Activated effector memory CD4-positive, alpha-beta T cell treated with Interleukin-2 at 50 U/mL for 16 hours (primary cell): ENCODE measurements at places on chromosomes 2 and 18.

DNA sequence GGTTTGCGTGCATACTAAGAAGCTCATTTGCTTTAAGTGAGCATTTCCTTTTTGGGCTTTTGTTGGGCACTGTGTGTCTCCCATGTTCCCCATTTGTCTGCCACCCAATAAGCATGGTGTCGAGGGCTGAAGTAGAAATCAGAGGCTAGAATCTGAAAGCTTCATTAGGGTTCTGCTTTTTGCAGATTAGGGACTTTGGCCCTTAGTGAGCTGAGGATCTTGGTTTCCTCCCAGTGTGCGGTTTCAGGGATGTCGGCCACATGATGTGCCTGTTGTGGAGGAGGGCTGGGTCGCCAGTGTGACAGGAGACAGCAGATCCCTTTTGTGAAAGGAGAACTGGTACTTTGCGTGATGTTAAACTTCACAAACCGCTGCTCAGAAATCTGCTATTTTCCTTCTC is 41.1 kb downstream of the PLEKHB2 start:
- no peak for DNase-seq

DNA sequence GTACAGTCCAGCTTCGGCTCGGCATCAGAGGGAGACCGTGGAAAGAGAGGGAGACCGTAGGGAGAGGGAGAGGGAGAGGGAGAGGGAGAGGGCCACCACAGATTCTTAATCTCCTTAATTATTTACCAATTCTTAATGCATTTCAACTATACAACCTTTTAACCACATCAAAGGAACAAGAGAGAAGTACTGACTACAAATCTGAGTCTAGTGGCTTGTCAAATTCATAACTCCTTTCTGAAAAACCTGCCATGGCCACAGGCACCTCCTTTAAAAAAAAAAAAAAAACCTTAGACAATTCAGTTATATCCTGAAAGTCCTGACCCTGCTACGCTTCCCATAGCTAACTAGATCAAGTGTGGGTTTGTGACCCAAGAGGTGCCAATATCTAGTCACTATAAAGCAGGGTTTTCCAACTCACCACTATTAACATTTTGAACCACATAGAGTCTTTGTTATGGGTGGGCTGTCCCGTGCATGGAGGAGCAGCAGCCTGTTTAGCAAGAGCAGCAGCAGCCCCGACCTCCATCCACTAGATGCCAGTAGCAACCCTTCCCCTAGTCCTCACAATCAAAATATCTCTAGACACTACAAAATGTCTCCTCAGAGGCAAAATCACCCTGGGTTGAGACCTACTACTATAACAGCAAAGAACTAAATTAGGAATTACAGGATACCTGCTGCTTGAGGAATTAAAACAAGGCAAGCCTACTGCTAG is 6.8 kb downstream of the ESCO1 start:
- DNase-seq = no peak

GRCh38 chr18:59631583-59632181 is 65.5 kb downstream of the CCBE1 start:
- DNase-seq = no peak

GRCh38 chr2:113039158-113039557 is 13.5 kb downstream of the IL36B start:
- DNase-seq = no peak

DNA sequence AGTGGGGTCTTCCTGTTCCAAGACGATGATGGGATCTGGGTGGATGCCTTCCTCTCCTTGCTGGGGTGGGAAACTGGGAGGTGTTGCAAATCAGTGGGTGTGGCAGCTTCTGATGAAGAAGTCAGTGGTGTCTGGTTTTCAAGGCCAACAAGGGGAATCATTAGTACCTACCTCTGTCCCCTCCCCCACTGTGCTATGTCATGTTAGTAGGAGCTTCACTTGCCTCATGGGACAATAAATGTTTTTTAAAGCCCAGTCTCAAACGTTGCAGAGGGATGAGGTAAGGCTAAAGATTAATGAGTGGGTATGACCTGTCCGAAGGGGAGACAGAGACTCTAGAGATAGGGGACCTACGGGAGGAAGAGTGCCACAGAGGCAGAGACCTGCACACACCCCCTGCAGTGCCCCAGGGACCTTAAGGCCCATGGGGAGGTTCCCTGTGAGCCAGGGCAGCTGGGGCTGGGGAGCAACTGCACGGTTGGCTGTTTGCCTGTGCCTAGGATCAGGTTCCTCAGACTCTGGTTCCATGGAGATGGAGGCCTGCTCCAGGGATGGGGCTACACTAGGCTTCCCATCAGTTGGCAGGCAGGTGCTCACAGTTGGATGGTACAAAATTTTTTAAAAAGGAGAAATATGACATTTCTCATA is 37.8 kb upstream of the SLC1A4 start:
- no peak for DNase-seq

DNA sequence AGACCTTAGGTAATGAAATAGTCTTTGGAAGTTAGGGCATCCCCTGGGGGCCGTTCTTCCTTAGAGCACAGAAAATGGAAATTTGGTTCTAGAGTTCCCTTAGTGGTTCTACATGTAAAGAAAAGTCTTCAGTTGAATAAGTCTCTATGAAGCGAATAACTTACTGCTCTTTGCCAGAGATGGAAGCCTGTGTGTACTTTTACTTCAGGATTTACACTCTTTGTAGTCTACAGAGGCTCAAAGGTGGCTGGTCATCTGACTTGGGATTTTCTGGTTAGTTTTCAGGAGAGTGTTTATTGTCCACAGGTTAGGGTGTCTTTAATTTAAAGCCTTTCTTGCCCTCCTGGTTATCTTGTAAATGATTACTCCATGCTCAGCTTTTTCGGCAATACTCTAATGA is 210.6 kb downstream of the ZNF521 start:
- no peak for DNase-seq

DNA sequence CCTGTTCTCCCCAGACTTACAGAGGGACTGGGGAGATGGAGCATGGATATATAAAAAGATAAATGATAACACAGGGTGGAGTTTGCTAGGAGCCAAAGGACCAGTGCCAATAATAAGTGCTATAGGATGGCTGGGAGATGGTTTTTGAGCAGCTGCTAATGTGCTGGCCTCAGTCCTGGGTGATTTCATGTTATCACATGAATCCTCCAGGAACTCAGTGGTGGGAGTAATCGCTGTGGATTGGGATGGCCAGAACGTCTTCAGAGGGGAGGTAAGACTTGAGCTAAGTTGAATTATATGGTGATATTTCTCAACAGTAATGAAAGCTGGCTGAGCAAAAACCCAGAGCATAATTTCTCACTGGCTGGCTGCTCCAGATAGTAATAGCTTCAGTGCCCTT is 441.4 kb downstream of the SLC4A3 start:
- no peak for DNase-seq

DNA sequence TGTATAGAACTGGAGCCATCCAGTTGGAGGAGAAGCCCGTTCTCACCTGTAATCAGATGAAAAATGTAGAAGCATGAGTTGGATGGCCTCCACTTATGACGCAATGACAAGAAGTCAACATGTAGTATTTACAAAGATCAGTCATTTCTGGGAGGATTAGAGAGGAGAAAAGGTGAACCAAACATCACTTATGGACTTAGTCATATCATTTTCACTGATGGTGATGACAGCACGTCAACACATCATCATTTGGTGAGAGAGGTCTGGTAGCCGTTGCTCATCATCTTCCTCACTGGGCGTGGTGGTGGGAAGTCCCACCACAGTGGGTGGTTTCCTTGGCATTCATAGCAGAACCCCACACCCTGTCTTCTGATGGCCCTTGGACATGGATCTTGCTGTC is 264.2 kb upstream of the EPAS1 start:
- DNase-seq = no peak

DNA sequence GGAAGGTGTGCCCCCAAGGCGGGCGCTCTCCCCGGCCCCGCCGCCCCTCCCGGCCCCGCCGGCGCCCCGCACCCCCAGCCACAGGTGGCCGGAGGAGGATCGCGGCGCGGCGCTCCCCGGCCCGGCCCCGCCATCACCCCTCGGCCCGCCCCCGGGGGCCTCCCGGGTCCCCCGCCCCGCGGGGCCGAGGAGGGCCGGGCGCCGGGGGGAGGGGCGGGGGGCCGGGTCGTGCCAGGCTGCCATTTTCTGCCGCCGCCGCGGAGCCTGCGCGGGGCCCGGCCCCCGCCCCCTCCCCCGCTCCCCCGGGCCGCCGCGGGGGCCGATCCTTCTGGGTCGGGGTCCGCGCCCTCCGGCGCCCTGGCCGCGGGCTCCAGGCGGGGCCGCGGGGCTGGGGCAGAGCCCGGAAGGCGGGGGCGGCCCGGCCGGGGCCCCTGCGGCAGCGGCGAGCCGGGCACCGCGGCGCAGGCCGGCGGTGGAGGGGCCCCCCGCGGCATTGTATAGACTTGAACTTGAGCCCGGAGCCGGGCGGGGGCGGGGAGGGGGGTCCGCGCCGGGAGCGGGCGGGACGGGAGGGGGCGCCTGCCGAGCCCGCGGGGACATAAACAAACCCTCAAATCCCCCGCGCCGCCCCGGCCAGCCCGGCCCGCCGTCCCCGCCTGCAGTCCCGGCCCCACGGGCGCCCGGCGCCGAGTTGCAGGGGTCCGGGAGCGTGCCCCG is 556 bp downstream of the DNMT3A start:
- DNase-seq = no peak

GRCh38 chr18:53894675-53895442 is 329.6 kb downstream of the MBD2 start:
- DNase-seq = no peak

DNA sequence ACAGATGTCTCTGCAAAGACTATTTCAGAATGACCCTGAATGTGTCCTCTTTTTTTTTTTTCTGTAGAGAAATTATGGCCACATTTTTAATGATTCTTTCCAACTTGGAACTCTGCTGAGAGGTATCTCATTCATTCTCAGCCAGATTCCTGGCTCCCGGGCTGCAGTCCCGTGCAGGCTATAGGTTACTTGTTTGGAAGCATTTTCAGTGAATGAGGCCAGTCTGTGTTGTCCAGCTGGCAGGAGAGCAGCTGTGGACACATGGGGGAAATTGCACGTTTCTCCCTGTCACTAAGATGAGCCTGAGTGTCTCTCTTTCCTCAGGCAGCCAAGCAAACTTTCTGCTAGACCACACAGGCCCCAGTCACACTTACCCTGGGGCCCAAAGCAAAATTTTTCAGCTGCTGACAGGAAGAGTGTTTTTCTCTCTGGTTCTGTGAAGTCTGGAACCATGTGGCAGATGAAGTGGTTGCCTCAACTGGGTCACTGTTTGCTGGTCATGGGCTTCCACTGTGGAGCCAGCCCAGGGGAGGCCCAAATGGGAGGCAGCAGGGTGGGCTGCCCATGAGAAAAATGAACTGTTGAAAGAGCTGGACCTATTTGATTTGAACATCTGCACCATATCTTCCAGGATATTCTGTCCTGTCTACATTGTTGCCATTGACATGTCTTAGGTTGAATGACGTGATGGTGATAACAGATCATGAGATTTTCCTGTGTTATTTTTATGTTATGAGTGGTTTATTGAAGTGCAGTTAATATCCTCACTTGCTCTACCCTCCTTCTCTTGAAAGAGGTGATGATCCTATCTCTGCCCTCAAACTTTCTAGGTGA is 431.2 kb downstream of the LPIN1 start:
- DNase-seq = no peak

- no peak for DNase-seq
These were observed 20.1 kb upstream of the WIPF1 start for GRCh38 chr2:174617718-174618117.

GRCh38 chr18:69885841-69886531 is 61.7 kb downstream of the CD226 start:
- no peak for DNase-seq

GRCh38 chr2:2775018-2775417 is 443.9 kb upstream of the MYT1L start:
- no peak for DNase-seq

DNA sequence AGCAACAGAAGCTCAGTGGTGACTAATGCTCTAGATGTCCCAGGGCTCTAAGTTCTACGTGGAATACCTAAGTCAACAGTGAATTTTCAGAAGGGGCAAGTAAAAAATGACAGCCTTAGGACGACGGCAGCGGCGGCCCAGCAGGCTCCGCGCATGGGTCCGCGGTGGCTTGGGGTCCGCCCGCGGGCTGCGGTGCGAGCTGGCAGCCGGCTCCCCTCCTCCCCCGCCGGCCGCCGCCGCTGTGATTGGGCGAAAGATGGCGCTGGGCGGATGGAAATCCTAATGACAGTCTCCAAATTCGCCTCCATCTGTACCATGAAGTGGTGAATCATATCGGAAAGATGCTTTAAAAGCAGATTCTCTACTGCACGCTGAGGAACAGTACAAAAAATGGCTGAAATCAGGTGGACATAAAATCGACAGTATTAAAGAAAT is 74.7 kb downstream of the HNRNPLL start:
- no peak for DNase-seq

DNA sequence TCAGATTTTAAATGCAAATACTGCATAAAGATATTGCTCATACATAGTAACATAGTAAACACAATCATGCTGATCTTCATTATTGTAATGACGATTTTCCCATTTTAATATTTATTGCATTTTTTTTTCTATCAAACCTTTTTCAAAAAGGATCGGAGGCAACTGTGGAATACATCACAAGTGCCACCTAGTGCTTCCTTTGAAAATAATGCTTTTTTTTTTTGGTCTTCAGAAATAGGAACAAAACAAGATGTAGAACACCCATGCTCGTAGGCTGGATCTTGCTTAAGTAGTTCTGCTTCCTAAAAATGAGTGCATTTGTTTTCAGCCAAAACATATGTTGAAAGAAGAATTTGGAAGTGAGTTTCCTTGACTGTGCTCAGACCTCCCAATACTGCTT is 35.7 kb upstream of the GPR155 start:
- DNase-seq = no peak

DNA sequence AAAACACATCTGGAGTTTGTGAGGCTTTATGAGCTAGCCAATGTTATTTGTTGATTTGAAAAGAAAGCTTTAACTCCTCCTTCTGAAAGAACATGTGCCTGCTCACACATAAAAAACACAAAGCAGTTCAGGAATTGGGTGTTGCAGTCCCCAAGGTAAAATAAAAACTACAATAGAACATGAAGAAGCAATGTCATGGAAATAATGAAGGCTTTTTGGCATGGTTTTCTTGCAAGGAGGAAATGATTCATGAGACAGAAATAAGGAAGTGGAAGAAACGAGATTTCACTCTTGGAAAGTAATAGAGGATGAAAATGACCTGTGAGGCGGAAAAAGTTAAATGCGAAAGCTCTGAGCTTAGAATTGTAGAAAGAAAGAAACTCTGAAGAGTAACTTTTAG is 81.1 kb downstream of the TRIB2 start:
- no peak for DNase-seq

- no peak for DNase-seq
These were observed 179.4 kb upstream of the FN1 start for GRCh38 chr2:215615067-215615802.

DNA sequence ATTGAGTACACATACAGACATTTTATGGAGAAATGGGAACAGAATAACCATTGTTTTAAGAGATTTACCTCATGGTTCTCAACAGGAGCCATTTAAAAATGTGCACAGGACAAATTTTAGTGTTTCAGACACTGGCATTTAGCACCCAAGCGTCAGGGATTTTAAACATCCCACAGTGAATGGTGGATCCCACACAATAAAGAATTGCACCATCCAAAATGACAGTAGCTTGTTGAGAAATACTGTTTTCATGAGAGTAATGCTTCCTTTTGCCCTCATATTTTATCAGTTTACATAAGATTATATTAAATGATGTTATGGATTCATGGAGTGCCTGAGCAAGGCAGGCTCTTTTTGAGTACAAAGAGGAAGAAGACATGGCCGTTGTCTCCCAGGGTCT is 54.0 kb downstream of the MFSD6 start:
- no peak for DNase-seq
